ENCODE measurements at places on chromosomes 6 and 20. TPM values are rescaled to one million over a fixed set of nuclear protein-coding genes. Genes with fewer than 3 reads are reported as not detected.

Gene USP49
- total RNA-seq = 0.97 TPM

DNA sequence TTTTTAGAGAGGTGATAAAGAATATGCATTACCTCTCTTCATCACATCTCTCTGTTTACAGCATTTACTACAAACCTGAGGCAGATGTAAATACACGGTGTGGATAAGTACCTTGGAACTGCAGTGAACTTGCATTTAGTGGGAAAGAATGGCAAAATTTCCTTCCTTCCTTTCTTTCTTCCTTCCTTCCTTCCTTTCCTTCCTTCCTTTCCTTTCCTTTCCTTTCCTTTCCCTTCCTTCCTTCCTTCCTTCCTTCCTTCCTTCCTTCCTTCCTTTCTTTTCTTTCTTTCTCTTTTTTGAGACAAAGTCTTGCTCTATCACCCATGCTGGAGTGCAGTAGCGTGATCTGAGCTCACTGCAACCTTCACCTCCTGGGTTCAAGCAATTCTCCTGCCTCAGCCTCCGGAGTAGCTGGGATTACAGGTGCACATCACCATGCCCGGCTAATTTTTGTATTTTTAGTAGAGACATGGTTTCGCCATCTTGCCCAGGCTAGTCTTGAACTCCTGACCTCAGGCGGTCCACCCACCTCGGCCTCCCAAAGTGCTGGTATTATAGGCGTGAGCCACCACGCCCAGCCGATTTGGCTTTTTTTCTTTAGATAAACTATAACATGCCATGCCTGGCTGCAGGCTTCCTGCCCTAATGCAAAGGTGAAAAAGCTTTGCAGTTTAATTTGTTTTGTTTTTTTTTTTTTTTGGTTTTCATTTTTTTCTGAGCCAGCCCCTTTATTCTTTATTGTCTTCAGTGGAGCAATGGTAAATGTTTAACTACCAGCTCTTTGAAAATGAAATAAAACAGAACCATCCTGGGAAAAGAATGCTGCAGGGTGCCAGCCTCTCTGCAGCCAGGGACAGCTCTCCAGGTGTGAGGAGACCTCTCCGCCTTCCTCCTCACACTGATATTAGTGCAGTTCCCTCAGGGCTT is 64.2 kb upstream of the NEDD9 start:
- no peak for DNase-seq

Gene NKX2-4
- not detected for total RNA-seq

- no peak for DNase-seq
Observed at GRCh38 chr20:37229357-37229756, 32.3 kb downstream of the GHRH start.

DNA sequence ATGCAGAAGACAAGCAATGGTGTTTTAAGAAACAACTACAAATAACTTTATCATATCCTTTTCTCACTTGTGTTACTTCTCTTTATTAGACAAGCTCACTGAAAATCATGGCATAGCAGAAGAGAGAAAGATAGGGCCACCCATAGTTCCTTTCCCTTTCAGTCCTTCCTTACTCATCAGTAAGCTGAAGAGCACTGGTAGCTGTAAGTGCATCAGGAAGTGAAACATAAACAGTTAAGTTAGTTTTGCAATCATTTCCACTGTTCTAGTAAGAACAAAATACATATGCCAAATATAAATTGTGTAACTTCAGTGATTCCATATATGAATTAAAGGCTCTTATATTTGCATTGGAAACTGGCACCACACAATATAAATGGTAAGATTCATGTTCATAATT is 220.1 kb downstream of the HACE1 start:
- DNase-seq = peak; percentile 24

GRCh38 chr6:146857980-146858347 is 259.2 kb downstream of the ADGB start:
- no peak for DNase-seq

Gene CLPSL2
- total RNA-seq = not detected

DNA sequence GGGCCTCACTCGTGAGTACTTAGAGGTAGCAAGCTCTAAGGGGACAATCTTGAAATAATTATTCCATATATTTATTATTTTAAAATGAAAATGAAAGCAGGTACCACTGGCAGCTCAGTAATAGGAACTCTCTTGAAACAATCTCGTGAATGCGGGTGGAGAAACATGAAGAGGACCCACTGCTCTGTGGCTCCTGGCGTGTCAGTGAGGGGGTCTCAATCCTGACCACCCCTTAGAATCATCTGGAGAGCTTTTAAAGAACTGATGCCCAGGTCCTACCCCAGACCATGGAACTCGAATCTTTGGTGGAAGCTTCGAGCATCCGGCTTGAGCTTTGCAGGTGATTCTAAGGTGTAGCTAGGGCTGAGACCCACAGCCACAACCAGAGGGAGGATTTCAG is 23.9 kb upstream of the PXDC1 start:
- no peak for DNase-seq

GRCh38 chr6:99346595-99346994 is 2.9 kb downstream of the FAXC start:
- no peak for DNase-seq

DNA sequence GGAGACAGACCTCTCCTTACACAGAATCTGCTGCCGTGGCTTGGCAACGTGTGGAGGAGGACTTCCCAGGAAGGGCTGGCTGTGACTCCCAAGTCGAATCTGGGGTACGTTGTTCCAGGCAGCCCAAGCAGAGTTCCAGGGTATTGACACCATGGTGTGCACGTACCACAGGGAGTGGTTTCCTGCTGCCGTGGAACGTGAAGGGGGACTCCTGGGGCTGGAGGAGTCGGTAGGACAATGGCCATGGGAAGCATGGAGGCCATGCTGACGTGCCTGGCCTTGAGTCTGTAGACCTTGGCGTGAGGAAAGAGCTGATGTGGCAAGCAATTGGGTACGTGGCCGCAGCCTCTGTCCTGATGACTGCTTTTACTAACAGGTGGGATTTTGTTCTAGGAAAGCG is 119.3 kb downstream of the TULP4 start:
- DNase-seq = no peak

GRCh38 chr20:10061641-10062040 is 26.9 kb downstream of the ANKEF1 start:
- no peak for DNase-seq

All from GM23248 (cell line).